ENCODE measurements at places on chromosomes 6 and 20.

DNA sequence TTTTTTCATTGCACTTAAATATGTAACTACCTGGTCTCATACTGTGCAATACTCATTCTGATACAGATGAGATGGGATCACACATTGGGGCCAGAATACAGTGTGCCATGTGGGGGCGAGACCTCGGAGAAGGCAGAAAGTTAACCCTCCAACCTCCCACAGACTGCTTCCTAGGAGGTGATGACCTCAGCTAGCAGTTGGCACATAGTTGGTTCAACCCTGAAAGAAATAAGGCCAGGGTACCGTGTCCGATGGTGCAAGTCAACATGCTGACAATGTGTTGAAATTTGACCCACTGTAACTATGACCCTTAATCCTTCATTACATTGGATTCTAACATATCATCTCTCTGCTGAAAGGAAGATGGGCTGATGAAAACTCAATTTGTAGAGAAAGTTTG lies 61.9 kb downstream of the GJA10 start:
- no peak for DNase-seq

DNA sequence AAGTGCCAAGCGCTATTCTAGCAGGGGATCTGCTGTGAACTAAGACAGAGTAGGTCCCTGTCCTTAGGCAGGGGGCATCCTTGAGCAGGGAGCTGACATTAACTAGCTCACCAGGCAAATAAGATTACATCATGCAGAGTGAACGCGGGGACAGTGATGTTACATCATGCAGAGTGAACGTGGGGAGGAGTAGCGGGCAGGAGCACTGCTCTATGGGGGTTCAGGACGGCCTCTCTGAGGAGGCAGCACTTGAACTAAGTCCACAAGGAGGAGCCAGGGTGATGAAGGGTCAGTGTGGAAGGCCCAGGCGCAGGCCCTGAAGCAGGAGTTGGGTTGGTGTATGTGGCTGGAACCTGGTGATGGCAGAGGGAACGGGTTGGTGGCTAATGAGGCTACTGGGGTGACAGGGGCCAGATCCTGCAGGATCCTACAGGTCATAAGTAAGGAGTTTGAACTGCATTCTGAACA lies 38.7 kb downstream of the KAT14 start:
- no peak for DNase-seq

DNA sequence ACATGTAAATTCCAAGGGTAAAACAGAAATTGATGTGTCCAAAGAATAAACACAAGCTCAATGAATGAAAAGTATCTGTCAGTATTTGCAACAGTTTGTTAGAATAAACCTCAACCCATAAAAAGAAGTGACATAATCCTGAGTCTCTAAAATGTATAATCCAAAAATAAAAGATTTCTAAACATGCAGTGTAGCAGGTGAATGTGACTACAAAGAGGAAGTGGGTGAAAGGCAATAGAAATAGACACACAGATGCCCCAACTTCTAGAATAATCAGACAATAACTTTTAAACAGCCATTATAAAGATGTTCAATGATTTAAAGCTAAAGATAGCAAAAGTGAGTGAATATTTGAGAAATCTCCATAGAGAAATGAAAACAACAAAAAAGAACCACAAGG lies 1009.2 kb upstream of the GJE1 start:
- no peak for DNase-seq

GRCh38 chr6:92026878-92027277 lies 1392.5 kb downstream of the EPHA7 start:
- no peak for DNase-seq

DNA sequence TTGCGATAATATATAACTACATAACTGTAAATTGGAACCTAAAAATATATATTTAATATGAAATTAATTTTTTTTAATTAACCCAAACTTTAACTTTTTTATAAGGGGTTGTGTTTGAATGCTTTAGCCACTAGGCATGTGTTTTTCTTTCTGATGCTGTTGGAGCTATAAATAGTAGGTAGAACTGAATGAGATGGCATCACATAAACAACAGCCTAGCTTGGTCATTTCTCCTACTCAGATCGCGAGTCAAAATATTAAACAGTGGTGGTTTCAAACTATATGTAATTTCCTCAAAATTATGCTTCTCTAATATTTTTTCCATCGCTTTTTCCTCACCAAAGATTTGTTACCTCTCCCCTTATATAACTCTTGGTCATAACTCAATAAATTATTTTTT lies 243.2 kb downstream of the ARID1B start:
- no peak for DNase-seq

- DNase-seq = peak; percentile 84
Measured at GRCh38 chr6:89952686-89953085, 58.4 kb downstream of the GJA10 start.

DNA sequence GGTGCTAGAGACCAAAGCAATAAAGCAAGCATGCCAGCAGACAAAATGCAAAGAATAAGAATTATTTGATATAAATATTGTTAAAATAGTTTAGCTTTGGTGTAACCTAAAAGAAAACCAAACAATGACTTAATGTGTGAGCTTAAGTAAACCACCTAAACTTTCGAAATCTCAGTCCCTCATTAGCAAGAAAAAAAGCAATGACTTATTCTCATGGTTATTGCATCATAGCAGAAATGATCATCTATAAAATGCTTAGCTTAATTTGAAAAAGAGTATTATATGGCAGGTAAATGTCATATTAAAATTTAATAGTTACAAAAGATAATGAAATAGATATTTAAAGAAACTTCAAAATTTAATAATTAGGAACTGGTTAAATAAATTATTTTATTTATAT lies 1395.7 kb upstream of the EYS start:
- DNase-seq = no peak

DNA sequence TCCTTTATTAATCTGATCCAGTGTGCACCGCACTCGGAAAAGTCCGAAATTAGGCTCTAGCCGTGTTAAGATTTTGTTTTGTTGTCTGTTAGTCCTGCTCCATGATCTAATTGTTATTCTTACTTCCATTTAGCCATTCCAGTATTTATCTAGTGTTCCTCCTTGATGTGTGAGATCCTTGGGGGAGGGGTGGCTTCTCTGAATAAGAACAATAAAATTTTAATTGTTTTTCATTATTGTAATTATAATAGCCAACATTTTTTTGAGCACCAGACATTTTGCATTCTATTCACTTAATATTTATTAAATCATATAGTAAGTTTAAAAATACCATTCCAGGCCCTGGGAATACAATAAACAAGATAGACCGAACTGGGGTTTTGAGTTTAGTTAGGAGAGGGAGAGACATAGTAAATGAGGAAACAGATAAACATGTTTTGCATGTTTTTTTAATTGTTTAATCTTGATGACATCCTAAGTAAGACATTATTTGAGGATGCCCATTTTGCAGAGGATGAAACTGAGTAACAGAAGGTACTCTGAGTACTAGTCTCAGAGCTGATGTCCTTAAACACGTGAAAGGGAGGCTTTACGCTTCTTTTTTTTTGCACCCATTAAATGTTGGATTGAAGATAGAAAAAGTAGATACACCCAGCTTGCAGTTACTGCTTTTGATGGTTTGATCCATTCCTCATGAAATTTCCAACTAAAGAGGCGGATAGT lies 1.2 kb downstream of the CBFA2T2 start:
- DNase-seq = no peak

- DNase-seq = no peak
Measured at GRCh38 chr20:40915756-40916155, 112.9 kb upstream of the TOP1 start.

GRCh38 chr6:90068264-90068663 lies 174.0 kb downstream of the GJA10 start:
- DNase-seq = no peak
